Fibroblast of upper back skin (primary cell): ENCODE measurements at places on chromosomes 5 and 9.

DNA sequence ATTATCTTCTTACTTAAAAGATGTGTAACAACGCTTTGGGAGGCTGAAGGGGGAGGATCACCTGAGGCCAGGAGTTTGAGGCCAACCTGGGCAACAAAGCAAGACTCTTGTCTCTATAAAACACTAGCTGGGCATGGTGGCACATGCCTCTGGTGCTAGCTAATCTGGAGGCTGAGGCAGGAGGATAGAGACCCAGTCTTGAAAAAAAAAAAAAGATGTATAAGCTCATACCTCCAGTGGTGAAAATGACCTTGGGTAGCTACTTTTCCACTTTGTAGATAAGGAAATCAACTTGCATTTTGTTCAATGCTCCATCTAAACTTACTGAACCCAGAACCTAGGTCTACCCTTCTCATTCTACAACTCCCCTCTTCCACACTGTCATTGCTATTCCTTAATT lies 16.6 kb downstream of the ARRDC3 start:
- no peak for DNase-seq

DNA sequence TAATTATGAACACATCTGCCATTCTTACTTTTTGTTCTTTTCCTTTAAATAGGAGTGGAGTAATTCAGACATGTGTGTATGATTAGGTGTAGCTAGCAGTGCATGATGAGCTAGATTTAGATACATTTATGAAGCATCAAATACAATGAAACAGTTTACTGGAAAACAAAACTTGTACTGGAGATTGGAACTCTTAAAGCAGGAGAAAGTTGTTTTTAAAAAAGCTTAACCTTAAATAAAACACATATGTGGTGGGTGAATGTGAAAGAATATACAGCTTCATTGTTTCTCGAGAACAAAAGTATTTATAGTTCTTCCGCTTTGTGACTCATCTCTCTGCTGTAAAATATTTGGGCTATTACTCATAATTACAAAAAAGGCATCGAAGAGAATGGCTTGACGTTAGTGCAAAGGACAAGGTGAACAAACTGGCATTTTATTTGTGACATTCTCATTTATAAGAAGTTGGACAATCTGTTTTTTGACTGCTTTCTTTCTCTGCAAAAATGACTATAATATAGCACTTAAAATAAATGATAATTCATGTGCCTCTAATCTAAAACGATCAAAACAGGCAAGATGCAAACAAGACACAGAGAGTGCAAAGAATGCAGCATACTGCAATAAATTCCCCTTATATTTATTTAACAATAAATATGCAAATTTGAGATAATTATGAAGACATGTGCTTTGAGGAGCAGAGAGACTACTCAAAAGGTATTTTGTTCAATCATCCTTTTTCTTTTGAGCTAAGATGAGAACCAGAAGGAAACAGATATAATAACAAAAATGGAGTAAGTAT lies 478.8 kb downstream of the CETN3 start:
- DNase-seq = peak; percentile 82

DNA sequence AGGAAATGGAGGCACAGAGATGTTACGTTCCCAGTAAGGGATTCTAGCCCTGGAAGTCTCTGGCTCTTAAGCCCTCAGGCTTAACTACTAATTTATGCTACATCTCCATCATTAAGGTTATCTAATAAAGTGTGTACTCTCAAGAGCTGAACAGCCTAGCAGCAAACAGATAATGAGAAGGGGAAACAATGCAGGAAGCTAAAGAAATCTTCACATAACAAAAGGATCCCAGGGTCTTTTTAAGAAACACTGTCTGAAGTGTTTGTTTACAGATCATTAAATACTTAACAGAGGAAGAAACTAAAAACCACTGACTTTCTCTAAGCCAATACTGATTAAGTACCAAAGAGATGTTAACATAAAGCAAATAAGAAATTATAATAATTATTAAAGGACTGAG lies 129.0 kb downstream of the PAPPA start:
- DNase-seq = no peak

GRCh38 chr9:109244179-109245132 lies 76.4 kb downstream of the EPB41L4B start:
- DNase-seq = peak; percentile 59

DNA sequence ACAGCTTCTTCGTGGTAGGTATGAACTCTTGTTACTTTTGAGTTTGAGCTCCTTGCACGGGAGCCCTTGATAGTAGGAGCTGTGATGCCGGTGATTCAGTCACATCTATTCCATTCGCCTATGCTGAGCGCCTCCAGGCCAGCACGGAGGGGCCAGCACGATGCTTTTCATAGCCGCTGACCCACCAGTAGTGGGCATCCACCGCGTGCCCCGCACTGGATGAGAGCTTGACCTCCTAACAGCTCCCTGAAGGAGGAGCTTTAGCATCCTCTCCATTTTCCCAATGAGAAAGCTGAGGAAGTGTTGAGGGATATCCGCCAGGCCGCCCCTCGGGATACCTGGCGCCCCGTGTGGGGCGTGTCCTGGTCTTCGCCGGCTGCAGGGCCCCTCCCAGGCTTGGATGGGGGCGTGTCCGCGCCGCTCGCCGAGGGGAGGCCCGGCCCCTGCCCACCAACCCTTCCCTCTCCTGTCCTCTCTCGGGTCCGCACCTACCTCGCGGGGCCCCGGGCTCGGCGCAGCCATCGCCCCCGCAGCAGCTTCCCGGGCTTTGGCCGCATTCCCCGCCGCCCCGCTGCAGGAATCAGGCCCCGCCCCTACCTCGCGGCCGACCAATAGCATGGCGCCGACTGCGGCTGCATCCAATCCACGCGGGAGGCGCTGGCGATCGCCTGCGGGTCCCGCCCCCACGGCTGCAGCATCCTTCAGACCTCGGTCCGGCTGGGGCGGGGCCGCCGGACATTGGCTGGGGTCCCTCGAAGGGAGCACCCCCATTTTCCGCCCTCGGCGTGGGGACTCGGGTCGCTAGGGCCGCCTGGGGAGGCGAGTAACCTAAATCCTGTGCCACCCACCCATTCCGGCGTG lies at the start of gene PIP5KL1:
Gene PIP5KL1, minus strand, starts transcription at position 547 of the 861 bp plus-strand sequence. Its CDS starts 25 bp downstream, at position 522.
- peak; percentile 77 for DNase-seq

GRCh38 chr5:936149-937144 lies 43.8 kb downstream of the TRIP13 start:
- no peak for DNase-seq

DNA sequence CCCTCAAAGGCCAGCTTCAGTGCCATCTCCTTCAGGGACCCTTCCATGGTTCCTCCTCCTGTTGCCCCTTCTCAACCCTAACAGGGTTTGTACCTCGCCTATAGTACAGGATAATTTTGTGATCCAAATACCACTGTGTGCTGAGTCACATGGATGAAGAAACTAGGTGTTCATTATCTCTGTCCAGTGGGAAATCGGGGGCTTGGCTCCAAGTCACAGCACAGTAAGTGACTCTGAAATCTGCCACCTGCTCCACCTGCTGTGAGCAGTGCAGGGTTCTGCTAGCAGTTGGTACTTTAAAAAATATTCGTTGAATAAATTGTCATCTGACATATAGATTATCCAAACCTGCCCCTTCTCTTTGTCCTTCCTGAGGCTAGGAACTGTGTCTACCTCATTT lies 123.2 kb upstream of the OTULINL start:
- DNase-seq = no peak

DNA sequence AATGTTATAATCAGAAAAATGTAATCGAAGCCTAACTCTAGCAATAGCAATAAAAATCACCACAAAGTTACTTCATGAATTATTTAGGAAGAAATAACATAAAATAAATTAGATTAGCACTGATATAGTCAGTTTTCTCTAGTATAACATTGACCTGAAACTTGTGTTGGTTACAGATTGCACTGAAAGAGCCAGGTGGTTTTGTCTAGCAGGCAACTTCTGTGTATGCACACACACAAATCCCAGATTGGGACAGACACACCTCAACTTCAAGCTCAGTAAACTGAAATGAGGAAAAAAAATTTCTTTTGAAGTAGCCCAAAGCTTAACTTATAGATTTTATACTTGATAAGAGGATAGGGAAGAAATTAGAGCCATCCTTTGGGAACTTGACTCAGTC lies 129.3 kb downstream of the EFNA5 start:
- no peak for DNase-seq

DNA sequence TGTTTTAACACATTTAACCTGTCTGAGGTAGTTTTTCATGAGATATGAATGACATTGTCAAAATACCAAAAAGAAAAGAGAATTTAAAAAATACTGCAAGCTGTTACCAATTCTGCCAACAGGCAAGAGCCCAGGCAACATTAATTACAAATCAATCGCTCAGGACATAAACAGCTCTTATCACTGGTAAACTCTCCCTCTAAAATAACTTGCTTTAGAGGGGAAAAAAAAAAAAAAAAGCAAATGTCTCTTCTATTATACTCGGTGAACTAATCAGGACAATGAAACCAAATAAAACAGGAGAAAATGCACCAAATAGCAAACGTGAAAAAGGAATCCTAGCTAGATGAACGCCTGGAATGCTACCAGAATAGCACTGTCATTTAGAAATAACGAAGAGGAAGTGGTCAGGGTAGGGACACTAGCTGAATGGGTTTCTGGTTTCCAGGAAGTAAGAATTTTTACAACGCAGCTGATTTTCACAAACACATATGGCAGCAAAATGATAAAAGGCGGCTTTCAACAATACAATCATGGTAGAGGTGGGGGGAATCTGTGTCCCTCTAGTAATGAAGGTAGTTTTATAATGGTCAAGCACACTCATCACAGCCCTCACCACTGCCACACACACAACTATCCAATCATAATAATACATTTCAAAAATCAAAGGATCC lies 94.9 kb downstream of the DENND1A start:
- peak; percentile 43 for DNase-seq

DNA sequence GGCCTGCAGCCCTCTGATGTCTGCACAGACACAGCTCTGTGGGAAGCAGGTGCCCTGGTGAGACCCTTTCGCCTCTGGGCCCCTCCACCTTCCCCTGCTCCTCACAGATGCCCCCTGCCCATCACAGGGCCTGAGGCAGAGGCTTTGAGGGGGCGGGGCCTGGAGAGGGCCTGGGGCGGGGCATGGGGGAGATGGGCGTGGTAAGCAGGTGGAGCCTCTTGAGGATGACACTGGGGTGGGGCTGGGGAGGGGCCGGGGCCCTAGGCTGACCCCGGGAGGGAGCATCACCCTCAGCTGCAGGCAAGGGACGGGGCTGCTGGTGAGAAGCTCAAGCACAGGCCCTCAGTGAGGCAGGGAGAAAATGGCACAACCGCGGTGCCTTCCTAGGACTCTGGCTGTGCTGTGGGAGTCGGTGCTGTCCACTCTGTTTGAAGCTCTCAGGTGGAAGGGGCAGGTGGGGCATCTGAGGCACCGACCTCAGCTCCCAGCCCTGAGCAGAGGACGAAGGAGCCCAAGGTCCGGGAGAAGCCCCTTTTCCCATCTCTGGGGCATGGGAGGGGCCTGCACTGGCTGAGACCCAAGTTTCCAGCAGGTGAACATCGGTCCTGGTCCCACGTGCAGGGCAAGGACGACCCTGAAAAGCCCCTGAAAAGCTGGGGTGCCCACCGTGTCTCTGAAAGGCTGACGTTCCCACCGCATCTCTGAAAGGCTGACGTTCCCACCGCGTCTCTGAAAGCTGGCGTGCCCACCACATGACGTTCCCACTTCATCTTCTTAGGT lies 17.5 kb upstream of the SLC9A3 start:
- DNase-seq = no peak

GRCh38 chr9:13377171-13377925 lies 97.9 kb upstream of the MPDZ start:
- peak; percentile 73 for DNase-seq

- peak; percentile 10 for DNase-seq
Measured at GRCh38 chr9:21155501-21155900, 11.0 kb downstream of the IFNA21 start.

GRCh38 chr9:69502671-69503301 lies 169.4 kb downstream of the APBA1 start:
- DNase-seq = peak; percentile 37

- no peak for DNase-seq
Measured at GRCh38 chr5:147731431-147732290, 50.9 kb downstream of the JAKMIP2 start.

DNA sequence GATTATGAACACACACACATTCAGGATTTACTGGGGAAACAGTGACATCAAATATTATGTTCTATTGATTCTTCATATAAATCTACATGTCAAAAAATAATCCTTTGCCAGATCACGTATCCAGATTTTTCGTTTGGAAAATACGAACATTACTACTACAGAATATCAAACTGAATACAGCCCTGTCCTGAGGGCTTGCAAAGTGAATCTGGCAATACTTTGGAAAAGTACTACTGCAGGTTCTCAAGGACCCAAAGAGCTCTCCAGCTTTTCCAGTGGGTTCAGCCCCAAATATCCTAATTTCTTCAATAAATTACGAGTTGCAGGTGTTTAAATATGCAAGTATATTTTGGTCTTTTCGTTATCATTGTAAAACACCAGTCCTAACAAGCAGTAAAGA lies 411 bp upstream of the NDUFS4 start:
- DNase-seq = no peak

DNA sequence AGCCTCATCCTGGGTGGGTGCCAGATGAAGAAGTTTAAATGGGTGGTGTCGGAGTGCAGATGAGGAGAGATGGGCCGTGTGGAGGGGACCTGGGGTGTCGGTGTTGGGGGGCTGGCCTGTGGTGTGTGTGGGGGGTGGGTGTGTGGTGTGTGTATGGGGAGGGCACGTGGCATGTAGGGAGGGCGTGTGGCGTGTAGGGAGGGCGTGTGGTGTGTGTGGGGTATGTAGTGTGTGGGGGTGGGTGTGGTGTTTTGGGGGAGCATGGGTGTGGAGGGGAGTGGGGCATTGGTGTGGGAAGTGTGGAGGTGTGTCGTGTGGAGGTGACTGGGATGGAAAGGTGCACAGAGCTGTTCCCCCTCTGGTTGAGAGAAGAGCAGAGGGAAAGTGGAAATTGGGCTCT lies 34.5 kb downstream of the SLC46A2 start:
- no peak for DNase-seq

DNA sequence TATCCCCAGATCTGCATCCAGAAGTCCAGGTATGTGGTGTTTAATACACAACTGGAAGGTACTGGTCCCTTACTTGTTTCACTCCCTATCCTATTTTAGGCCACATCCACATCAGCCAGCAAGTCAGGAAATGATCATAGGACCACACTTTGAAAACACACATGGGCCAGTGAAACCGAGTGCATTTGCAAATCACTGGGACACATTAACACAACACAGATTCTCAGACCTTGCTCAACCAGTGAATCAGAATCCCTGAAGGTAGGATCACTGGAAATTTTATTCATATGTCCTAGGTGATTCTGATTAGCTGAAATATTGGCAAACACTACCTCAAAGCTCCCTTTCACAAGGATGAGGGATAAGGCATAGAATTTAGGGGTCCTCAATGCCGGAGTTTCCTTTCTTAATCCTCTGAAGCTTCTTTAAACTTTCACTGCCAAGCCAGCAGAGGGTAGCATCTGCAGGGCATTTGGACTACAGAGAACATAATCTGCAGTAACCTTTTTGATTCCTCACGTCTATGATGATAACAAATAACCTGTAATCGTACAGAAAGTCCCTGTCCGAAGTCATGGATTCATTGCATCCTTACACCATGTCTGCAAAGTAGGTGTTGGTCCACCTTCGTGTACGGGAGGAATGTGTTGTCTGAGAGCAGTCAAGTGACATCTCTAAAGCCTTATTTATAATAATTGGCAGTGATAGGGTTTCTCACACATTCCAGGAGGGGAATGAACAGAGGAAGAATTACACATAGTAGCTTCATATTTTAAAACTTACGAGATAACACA lies 11.0 kb upstream of the ABLIM3 start:
- DNase-seq = no peak
